ENCODE measurements at places on chromosomes 16 and 17.

GRCh38 chr17:30716461-30717290 lies 107.8 kb downstream of the CRLF3 start:
- no peak for DNase-seq

DNA sequence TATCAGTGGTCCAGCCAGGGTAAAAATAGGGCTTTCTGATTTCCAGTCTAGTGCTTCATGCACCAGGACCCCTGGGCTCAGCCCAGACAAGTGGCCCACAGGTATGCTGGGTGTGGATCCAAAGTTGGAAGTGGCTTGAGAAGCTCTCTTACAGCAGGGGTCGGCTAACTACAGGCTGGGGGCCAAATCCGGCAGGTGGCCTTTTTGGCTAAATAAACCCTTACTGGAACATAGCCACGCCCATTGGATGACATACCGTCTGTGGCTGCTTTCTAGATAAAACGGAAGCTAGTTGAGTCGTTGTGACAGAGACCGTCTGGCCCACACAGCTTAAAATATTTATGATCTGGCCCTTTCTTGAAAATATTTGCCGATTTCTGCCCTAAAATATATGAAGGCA lies 119.0 kb upstream of the CDC42EP4 start:
- DNase-seq: no peak

GRCh38 chr17:15955793-15956541 lies 11.0 kb downstream of the ADORA2B start:
- DNase-seq: no peak

GRCh38 chr17:63419949-63420867 lies 25.9 kb downstream of the CYB561 start:
- no peak for DNase-seq

- DNase-seq: no peak
Measured at GRCh38 chr16:85663891-85664321, 24.8 kb downstream of the GINS2 start.

DNA sequence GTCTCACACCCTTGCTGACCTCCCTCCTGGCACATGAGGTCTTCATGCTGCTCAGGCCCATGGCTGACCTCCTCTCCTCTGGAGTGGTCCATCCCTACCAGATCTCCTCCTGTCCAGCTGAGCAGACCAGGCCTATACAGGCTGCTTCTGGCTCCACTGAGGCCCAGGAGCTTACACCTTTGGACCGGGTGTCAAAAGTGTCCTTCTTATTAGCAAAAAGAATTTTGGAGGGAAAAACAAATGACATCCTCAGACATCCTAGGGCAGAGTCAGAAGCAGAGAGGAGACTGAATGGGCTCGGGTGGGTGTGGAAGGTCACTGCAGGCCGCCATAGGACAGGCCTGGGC lies 38.1 kb downstream of the WSB1 start:
- no peak for DNase-seq

DNA sequence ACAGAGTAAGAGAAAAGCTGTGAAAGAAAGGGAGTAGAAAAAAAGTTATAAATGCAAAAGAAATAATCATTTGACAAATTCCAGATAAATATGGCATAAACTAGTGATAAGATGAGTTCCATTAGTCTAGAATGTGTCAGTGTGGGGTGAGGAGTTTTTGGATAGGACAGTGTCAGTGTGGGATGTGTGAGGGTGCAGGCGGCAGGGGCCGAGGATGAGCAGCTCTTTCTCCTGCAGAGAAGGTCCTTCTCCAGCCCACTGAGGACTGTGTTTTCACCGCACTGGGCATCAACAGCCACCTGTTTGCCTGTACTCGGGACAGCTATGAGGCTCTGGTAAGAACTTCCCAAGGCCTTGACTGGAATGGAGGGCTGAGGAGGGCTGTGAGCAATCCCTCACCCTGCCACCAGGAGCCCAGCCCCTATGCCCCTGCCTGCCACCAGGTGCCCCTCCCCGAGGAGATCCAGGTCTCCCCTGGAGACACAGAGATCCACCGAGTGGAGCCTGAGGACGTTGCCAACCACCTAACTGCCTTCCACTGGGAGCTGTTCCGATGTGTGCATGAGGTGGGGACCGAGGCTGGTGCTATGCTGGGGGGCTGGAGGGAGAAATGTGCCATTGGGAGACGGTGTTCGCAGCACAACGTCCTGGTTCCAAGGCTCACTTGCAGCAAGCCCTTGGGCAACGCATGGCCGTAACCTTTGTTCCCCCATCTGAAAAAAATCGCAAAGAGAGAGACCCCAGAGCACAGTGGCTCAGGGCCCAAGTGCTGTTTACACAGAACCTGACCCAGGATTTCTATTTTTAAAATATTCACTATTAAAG lies 13.1 kb downstream of the RAPGEFL1 start:
- DNase-seq: peak; percentile 10

- DNase-seq: no peak
Measured at GRCh38 chr17:65022751-65023700, 33.5 kb downstream of the GNA13 start.

GRCh38 chr17:55677446-55677845 lies 45.2 kb downstream of the TMEM100 start:
- DNase-seq: no peak

DNA sequence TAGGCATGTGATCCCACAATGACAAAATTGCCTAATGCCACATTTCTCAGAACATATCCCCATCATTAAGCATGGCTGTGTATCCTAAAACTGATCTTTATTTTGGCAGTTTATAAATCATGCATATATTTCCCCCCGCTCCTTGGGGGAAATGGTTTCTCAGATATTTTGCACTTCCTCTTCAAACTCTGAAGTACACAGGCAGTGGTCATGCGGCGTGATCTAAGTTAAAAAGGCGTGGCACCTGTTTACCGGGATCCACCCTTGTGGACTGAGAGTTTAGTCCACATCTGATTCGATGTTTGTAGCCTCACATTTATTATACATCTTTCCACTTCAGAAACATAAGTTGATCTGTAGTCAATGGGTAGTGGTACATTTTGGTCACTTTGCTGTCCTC lies 51.4 kb downstream of the USP10 start:
- no peak for DNase-seq

DNA sequence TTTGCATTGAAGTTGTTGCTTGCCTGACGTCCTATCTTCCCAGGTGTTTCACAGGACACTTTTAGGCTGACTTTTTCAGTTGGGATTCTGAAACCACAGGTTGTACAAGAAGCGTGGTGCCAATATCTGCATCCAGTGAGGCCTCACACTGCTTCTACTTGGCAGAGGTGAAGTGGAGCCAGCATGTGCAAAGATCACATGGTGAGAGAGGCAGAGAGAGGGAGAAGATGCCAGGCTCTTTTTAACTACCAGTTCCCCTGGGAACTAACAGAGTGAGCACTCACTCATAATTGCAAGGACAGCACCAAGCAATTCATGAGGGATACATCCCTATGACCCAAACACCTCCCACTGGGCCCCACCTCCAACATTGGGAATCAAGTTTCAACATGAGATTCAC lies 5.8 kb upstream of the ABCA6 start:
- DNase-seq: no peak

GRCh38 chr16:56041556-56042140 lies 149.6 kb upstream of the GNAO1 start:
- peak; percentile 26 for DNase-seq

GRCh38 chr16:14187517-14188338 lies 116.6 kb downstream of the MRTFB start:
- DNase-seq: no peak

- DNase-seq: no peak
Measured at GRCh38 chr16:87657621-87658192, 55.4 kb downstream of the JPH3 start.
